ENCODE measurements at places on chromosomes 5 and 9.

DNA sequence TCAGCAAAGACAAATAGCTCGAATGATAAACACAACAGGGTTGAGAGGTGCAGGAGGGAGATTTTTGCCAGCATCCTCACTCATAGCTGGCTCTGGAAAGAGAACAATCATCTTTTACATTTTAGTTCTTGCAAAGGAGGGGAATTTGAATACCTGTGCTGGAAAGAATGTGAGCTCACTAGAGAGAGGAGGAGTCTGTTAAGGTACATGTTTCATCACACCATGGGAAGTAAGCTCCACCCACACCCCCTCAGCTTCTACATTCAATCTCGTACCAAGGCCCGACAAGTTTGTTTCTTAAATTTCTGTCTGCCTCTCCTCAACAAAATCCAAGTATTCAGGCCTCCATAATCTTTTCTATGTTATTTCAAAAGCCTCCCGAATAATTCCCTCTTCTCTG lies 254.6 kb downstream of the BRINP1 start:
- DNase-seq: no peak

- no peak for DNase-seq
Observed at GRCh38 chr5:151571270-151572173, 19.6 kb downstream of the FAT2 start.

GRCh38 chr5:74865804-74866595 lies at the start of gene FAM169A:
Gene FAM169A, minus strand, starts transcription at chr5:74866387. Its CDS starts 24,711 bp downstream, at chr5:74841676.
- no peak for DNase-seq

GRCh38 chr9:108850293-108850897 lies 5.4 kb downstream of the ACTL7B start:
- DNase-seq: no peak

GRCh38 chr5:135705141-135705631 lies 126.4 kb upstream of the CXCL14 start:
- DNase-seq: no peak

DNA sequence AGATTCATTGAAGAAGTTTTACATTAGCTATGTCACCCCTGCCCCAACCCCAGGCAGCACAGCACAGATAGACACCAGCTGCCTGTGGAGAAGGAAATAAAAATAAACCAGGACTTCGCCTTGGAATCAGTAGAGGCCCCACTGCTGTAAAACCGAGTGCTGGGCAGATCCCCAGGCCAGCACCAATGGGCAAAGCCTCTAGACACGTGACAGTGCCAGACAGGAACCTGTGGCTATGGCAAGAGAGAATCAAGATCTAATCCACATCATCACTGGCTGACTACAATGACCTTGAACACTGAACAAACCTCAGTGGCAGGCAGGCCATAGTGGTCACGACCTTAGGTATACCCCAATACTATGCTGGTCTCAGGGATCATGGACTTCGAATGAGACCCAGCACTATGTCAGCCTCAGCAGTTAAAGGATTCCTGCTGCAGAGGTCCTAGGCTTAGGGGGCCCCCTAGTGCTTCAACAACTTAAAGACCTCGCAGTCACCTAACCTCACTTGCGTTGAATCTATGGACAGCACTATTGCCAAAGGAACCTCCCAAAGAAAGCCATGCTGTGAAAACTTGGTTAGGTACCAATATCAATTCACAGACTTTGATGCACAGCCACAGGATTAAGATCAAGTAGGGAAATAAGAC lies 2118.6 kb upstream of the C9orf72 start:
- no peak for DNase-seq

GRCh38 chr9:101737165-101737704 lies 1.2 kb downstream of the GRIN3A start:
- no peak for DNase-seq

DNA sequence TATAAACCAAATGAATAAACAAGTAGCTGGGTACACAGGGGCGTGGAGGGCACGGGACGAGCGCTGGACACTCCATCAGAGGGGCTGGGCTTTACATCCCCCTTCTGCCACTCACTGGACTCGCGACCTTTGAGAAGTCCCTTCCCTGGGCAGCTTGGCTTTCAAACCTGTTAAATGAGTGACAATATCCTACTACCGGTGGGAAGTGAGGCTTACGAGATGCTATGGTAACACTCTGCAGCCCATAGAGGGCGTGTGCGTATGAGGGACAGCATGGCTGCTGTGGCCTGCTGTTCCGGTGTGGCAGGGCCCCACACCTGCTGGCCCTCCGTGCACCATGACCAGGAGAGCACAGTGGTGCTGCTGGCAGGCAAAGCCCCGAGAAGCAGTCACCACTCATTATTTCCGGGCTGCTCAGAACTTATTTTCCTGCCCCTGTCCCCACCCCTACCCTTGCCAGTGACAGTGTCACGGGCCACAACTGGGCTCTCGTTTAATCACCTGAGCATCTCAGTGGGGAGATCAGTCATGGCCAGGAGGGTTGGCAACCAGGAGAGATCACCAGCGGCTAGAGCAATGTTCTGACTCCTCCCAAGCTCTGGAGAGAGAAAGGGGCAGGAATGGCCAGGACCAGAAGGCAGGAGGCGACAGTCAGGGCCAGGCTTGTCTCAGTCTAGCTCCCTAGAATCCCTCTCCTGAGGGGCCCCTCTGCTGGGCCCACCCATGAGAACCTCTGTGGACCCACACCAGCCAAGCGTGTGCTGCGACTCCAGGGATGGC lies 10.5 kb downstream of the CLTB start:
- DNase-seq: no peak

- no peak for DNase-seq
Observed at GRCh38 chr5:142478113-142478512, 153.3 kb upstream of the SPRY4 start.

DNA sequence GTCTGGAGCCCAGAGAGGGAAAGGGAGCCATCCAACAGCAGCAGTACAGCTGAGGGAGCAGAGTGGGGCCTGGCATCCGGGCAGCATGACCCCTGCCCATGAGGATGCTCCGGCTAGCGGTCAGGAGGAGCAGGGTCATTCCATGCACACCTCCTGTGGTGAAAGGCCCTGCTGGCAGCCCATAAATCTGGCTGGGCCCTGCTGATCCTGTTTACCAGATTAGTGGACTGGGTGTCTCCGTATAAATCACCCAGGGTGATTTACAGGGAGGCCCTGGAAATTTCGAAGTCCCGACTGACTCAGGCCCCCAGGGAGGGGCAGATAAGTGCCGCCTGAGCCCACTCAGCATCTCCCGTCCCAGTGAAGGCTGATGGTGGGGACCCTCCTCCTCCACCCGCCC lies 117.6 kb upstream of the HAND1 start:
- DNase-seq: no peak
